ENCODE measurements at places on chromosomes 5 and 9. TPM values are rescaled to one million over a fixed set of nuclear protein-coding genes. Genes with fewer than 3 reads are reported as not detected.

DNA sequence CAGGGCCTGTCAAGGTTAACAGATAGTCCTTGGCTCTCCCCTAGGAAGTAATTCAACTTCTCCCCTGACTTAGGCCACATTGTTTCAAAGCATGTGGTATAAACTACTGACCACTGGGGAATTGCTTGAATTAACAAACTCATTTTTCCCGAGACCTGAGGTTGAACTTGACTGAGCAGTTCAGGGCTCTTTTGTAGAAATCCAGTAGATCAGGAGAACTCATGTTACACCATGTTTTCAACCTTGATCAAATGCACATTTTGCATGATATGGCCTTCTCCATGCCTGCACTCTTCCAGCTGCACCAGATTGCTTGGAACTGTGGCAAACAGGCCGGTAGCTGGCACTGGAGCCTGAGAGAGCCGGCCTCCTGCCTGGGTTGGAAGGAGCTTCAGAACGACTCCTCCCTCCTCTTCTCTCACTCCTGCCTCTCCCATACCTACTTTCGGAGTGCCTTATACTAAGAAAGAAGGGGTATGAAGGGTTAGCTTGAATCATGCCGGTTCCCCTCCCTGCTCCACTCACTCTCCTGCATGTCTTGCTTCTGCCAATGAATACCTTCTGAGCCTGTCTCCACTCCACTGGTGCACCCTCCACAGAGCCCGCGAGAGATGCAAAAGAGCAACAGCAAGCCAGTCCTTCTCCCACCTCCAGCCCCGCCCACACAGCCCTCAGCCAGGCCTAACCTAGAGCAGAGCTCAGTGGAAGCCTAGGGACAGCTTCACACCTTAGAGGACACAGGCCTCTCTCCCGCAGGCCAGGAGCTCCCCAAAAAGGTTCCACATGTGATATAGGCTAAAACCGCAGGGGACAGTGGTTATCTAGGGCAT lies 159.4 kb downstream of the MACROH2A1 start:
- no peak for DNase-seq

GRCh38 chr9:77830618-77831285 lies 182.6 kb upstream of the GNA14 start:
- no peak for DNase-seq

GRCh38 chr5:143023411-143024096 lies 253.4 kb downstream of the ARHGAP26 start:
- DNase-seq: peak; percentile 66

- DNase-seq: no peak
Observed at GRCh38 chr5:32612134-32612888, 27.0 kb downstream of the SUB1 start.

DNA sequence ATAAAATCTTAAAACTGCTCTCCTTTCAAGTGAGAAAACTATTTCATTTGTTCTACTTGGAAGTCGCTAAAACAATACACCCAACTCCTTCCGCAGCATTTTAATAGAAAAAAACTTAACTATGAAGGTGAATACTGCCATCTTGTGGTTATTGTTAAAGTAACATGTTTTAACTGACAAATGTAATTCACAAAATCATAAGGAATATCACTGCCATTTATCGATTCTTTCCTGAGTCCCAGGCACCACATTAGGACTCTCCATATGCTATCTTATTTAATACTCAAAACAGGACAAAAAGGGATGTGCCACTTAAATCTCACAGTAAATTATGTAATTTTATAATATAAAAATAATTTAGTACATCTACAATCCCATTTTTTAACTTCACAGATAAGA lies 130.5 kb upstream of the ITGA1 start:
- DNase-seq: no peak

DNA sequence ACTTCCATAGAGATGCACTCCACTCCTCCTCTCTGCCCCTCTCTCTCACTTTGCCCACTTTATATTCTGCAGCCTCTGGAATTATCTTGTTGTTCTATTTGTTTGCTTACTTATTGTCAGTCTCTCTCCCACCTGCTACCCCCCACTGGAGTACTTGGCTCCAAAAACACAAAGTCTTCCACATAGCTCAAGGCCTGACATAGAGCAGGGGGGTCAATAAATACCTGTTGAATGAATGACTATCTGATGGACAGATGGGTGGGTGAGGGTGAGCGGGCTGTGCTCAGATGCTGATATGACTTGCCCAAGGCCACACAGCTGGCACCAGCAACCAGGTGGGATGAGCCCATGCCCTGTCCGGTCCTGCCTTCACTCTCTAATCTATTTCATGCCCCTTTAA lies 13.4 kb upstream of the UNC5A start:
- no peak for DNase-seq

DNA sequence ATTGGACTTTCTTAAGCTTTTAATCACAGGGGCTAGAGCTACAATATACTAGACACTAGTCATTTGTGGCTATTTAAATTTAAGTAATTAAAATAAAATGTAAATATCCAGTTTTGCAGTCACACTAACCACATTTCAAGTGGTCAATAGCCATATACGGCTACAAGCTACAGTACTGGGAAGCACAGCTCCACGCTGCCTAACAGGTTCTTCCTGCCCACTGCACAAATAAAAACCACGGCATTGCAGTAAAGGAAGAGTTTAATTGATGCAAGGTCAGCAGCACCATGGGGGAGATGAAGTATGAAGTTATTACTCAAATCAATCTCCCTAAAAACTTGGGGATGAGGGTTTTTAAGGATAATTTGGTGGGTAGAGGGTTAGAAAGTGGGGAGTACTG lies 134.1 kb downstream of the LURAP1L start:
- DNase-seq: no peak

GRCh38 chr9:79352322-79352721 lies 219.4 kb upstream of the TLE4 start:
- DNase-seq: no peak

DNA sequence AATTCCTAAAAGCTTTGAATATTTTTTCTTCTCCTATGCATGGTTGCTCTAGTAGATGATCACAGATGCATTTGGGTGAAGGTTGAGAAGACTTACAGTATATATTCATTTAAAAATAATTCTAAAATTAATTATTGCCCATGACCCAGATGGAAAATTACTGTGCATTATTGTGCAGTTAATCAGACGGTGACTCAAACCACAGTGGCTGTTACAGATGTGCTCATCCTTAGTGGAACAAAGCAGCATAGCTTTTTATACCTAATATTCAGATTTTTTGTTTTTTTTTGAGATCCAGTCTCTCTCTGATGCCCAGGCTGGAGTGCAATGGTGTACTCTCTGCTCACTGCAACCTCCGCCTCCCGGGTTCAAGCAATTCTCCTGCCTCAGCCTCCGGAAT lies 10.7 kb downstream of the OR2V1 start:
- no peak for DNase-seq

- DNase-seq: no peak
Observed at GRCh38 chr9:96609732-96610131, 9.9 kb downstream of the CDC14B start.

- no peak for DNase-seq
Observed at GRCh38 chr9:116809656-116810055, 122.6 kb downstream of the TRIM32 start.

DNA sequence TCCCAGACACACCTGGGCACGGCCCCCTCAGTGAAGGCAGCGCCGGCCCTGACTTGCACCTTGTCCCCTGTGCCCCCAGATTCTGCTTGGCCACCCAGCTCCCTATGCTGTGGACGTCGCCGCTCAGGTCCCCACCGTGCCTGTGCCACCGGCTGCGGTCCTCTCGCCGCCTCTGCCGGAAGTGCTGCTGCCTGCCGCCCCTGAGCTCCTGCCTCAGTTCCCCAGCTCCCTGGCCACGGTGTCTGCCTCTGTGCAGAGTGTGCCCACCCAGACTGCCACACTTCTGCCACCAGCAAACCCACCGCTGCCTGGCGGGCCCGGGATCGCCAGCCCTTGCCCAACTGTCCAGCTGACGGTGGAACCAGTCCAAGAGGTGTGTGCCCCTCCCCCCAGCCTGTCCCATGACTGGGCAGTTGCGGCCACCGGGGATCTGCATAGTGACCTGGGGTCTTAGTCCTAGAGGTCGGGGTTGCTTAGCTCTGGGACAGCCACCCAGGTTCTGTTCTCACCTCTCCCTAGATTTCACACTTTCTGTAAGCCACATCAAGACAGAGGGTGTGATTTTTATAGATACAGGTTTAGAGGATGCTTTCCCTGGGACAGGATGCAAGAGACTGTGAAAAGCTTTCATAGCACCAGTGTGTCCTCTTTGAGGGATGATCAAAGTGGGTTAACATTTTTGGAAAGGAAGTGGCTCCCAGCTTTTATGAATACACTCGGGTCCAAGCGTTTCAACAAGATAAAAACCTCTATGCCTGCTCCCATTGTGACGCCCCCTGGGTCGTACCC lies 78.0 kb downstream of the WNK2 start:
- DNase-seq: no peak

GRCh38 chr5:168266016-168266415 lies 25.4 kb upstream of the WWC1 start:
- peak; percentile 20 for DNase-seq

GRCh38 chr5:2699686-2700085 lies 51.8 kb downstream of the IRX2 start:
- DNase-seq: no peak

DNA sequence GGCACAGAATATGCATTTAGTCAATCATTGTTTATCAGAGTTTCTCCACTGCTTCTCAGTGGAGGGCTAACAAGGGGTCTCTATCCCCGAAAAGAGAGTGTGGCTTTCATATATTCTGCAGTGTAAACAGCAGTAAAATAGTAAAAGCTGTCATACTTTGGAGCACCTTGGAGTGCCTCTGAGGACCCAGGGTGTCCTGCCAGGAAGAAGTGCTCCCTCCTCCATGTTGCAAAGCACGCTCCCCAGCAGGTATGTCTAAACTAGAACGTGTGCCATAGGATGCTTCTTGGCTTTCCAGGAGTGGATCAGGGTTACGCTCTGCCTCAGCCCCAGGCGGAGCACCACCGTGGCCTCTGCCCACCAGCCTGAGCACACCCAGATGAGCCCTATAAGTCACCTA lies 8.5 kb upstream of the TJP2 start:
- no peak for DNase-seq

GRCh38 chr9:4086119-4087090 lies 213.5 kb downstream of the GLIS3 start:
- DNase-seq: peak; percentile 26

GRCh38 chr9:99118782-99119466 lies 14.0 kb downstream of the TGFBR1 start:
- DNase-seq: no peak

- no peak for DNase-seq
Observed at GRCh38 chr5:73682176-73682575, 56.2 kb downstream of the ARHGEF28 start.

DNA sequence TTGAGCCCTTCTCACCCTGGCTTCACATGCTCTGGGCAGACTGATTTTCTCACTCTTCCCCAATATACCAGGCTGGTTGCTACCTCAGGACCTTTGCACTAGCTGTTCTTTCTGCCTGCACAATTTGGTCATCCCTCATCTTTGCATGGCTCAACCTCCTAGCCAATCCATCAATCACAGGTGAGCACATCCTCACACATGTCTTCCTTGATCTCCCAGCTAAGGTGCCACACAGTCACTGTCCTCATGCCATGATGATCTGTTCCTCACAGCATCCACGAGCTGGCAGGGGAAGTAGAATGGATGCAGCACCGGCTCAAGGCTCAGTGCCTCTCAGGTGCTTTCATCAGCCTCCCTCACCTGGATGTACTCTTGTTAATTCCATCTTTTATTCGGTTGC lies 30.6 kb upstream of the S1PR3 start:
- no peak for DNase-seq

GRCh38 chr9:104927216-104927911 lies 591 bp downstream of the ABCA1 start:
- peak; percentile 40 for DNase-seq

GRCh38 chr9:136359774-136360718 lies 3.5 kb downstream of the DNLZ start:
- DNase-seq: no peak

DNA sequence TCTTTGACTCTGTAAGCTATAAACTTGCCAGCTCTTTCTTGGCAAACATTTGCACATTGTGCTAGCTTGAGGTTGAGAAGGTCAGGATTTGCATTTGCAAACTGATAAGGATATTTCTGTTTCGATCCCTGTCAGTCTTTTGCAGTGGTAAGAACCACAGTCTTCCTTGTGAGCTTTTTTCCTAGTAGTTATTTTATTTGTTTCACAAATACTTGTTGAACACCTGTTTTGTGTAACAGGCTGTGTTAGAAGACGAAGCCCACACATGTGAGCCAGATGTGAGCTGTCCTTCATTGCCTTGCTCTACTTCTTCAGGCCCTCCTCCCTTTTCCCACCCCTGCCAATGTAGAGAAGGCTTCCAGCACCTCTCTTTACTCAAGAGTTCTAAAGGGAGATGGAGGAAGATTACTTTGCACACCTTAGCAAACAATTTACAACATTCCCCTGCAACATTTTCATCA lies 327.0 kb upstream of the KLF4 start:
- DNase-seq: no peak

GRCh38 chr5:125683669-125684068 lies 739.5 kb upstream of the GRAMD2B start:
- no peak for DNase-seq

DNA sequence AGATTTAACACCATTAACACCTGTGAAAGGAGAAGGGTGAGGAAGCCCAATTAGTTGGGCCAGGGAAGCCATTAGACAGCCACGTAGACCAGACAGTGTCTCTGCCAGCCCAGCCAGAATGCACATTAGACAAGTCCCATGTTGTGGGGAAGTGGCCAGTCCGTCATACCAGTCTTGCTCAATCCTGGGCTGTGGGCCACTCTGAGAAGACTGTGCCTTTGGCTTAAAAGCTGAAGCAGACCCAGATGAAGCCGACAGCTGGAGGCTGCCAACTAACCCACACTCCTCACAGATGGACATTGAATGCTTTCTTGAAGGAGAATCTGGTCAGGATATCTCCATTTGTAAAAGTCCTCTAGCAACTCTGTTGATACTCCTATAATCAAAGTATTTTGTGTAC lies 128.5 kb downstream of the CHSY3 start:
- DNase-seq: no peak

- DNase-seq: no peak
Observed at GRCh38 chr9:137198902-137199283, 1.6 kb downstream of the TPRN start.

DNA sequence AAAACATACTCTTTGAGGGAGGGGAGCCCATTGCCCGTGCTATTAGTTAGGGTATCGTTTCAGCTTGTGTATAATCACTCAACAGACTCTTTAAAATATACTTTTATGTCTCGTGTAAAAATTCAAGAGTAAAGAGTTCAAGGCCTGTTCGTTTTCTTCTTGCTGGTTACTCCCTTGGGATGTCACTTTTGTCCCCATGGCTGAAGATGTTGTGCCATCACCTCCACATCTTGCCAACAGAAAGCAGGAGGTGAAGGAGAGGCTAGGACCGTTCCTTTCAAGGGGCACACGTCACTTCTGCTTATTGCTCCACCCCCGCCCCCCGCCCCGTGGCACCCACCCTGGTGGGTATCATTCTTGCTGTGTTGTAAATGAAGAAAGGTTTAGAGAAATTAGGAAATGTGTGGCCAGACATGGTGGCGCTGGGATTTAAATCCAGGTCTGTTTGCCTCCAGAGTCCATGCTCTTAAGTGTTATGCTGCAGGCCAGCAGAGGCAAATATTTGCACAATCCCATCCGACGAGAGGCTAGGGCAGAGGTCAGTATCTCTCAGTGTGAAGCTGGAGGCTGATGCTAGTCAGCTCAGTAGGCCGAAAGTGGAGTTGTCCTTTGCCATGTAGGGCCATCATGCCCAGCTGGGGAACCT lies 3.0 kb downstream of the MLANA start:
- DNase-seq: no peak

NPR3 gene
- 15.4 TPM for total RNA-seq

MARVELD2 gene
- 1.9 TPM for total RNA-seq

PDE6A gene
- total RNA-seq: not detected

ZDHHC11 gene
- 27.6 TPM for total RNA-seq

ADAMTSL1 gene
- 0.47 TPM for total RNA-seq

FOXD4L6 gene
- total RNA-seq: not detected

PLEKHG4B gene
- total RNA-seq: not detected

SEMA5A gene
- total RNA-seq: 25.7 TPM

LCN10 gene
- total RNA-seq: 0.44 TPM
